ENCODE measurements at places on chromosomes 5 and 9.

GRCh38 chr5:50593681-50594080, 72.8 kb upstream of the PARP8 start:
- DNase-seq = no peak

- DNase-seq = no peak
Observed at GRCh38 chr9:84103651-84104377, 123.2 kb downstream of the RMI1 start.

GRCh38 chr5:95782181-95782580, 40.3 kb downstream of the GLRX start:
- no peak for DNase-seq

GRCh38 chr5:171776213-171776612, 9.4 kb upstream of the SMIM23 start:
- DNase-seq = no peak

DNA sequence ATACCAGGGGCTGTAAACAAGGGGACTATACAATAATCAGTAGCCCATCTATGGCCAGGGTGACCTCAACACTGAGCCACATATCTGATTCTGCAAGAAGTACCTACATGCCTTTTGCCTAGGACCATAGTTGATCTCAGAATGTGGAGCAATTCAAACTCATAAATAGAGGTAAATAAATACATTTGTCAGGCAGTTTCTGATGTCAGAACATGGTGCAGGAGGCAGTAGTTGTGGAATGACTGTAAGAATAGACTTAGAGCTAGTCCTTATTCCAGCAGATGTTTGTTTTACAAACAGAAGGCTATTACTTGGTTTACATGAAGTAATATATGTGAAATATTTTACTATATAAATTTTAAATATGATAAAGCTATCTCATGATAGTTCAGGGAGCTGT, 330.7 kb upstream of the DAB2 start:
- DNase-seq = peak; percentile 34

DNA sequence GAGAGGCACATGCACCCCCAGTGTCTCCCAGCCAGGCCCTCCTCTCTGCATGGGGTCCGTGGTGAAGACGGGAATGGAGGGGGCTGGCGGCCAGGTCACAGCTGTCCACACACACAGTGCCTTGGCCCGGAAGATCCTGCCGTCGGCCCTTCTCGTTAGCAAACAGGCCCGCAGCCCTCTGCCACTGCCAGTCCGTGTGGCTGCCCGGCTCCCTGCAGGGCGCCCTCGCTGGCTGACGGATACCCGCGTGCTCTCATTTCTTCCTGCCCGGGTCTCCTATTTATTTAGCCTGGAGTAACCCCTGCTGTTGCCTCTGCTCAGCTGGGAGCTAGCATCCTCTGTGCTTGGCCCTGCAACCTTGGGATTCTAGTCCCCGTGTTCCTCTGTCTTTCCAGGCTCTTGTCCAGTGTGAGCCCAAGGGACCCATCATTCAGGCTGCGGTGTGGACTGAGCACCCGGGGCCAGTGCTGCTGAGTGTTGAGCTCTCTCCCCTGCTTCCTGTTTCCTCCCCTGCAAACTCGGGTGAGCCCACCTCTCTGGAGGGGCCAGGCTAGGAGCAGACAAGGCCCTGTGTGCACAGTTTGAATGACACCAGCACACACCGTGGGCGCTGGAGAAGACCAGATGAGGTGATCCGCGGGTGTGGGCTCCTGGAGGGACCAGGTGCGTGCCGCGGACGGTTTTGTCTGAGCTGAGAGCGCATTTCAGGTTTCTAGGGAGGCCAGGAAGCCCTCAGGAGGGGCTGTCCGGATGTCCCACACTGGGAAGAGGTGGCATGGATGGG, 14.6 kb upstream of the RNU6ATAC start:
- no peak for DNase-seq
